ENCODE measurements at places on chromosomes 7 and 10. TPM values are rescaled to one million over a fixed set of nuclear protein-coding genes. Genes with fewer than 3 reads are reported as not detected.
A peak's percentile ranks its signal among the peaks of the same experiment; 100 is the strongest.

- DNase-seq, result no peak
Measured at GRCh38 chr7:98774884-98775283, 94.9 kb downstream of the TMEM130 start.

- no peak for DNase-seq
Measured at GRCh38 chr7:67690700-67691099, 694.1 kb downstream of the TYW1 start.

- no peak for DNase-seq
Measured at GRCh38 chr10:43233601-43234430, 33.0 kb downstream of the RASGEF1A start.

GRCh38 chr7:55018361-55019190, at the start of gene EGFR:
Gene EGFR, plus strand, starts transcription at chr7:55019017. Its CDS starts 261 bp downstream, at chr7:55019278.
- peak; percentile 52 for DNase-seq

- no peak for DNase-seq
Measured at GRCh38 chr10:80964955-80965614, 427.4 kb downstream of the SH2D4B start.

GRCh38 chr7:153354071-153354470, 594.5 kb downstream of the ACTR3B start:
- DNase-seq, result no peak

DNA sequence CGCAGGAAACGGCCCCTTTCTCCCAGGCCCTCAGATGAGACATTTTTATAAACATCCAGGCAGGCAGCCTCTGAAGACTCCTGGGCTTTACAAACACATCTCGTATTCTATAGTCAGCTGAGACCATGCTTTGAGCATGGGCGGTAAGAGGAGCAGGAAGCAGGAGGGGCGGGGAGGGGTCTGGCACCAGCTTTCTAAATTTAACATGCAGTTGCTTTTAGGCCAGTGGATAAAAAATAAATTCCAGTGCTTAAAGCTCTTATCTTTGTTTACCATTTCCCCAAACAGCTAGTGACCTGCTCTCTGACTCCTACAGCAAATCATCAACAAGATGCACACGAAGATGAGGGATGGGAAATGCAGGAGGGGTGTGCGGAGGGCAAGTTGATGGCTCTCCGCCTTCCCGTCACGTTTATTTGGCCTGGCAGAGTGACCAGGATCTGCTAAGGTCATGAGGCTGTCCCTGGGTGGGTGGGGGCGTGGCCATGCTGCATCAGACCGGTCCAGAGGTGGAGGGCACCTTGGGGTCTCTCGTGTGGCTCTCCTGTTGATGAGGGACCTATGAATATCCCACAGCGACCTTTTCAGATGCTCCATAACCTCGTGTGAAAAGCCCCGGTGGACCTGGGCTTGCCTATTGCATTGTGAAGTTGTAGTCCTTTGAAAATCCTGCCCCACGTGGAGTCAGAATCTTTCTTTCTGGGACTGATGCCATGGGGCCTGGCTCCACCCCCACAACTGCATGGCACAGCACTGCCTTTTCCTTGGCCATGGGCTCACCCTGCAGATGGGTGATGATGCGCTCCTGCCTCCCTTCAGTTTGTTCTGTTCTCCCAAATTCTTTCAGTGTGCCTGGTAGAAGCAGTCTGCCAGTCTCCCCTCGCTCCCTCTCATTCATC, 67.5 kb downstream of the PARP12 start:
- peak; percentile 15 for DNase-seq

DNA sequence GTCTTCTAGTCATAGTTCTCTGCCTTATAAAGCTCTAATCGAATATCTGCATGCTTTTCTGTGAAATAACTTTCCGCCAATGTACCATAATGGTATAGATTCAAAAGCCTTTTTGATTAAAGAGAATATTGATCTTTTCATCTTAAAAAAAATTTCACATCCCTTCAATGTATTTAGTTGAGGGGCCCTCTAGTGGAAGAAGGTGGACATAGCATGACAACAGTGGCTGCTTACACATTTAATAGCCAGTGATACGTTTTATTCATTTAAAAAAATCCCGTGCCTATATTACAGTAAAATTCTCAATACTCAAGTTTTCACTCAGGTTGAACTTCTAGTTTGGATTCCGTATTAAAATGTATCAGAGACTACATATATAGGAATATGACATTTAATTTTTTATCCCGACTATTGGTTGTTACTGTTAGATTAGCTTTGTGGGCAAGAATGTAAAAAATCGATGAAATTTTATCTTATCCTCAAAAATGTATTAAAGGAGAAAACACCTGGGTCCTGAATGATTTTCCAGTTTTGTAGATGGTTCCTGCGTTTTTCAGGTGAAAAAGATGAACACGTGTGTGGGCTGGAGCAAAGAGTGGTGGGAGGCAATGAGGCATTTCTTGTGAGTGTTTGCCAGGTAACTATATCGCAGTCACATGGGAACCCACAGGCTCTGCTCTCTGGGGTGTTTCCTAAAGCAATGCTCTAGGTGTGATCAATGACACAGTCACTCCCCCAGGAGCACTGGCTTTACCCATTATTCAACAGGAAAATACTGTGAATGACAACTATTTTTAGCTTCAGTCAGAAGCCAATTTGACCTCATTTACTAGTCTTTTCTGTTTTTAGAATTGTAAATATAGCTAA, 24.1 kb upstream of the PNLIP start:
- DNase-seq, result peak; percentile 66

DNA sequence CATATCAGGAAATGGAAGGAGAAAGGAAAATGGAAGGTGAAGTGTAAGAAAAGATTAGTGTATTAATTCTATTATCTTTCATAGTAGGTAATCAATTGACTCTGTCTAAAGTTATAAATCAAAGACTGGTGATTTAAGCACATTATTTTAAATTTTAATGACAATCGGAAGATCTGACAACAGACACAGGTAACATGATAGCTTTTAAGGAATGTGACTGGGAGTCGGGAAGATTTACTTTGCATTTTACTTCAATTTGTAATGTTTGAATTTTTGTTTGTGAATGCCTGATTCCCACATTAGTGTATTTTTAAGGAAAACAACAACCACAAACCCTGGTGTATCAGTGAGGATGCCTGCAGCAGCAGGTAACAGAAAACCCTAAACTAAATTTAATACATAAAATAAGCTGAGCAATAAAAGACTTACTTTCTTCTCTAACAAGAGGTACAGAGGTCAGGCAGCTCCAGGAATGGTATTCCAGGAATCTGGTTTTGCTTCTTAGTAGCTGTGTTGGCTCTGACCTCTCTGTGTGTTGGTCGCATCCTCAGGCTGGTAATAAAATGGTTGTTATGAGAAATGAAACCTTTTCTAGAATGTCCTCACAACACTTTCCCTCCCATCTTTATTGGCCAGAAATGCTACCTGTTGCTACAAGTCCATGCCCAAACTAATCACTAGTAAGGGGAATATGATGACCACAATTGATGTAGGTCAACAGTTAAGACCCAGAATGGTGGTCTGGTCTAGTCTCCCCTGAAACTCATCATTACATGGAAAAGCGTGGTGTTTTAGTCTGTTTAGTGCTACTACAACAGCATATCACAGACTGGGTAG, 12.2 kb downstream of the DNAJB9 start:
- DNase-seq, result no peak

GRCh38 chr7:46454816-46455215, 533.7 kb upstream of the IGFBP3 start:
- DNase-seq, result no peak

- DNase-seq, result no peak
Measured at GRCh38 chr10:23886355-23886754, 322.6 kb upstream of the KIAA1217 start.

The NUTM2E gene
- total RNA-seq, result not detected

The EN2 gene
- not detected for total RNA-seq

The MEOX2 gene
- total RNA-seq, result 53.9 TPM

The UTF1 gene
- total RNA-seq, result not detected

Data from dermis blood vessel endothelial cell (primary cell).